Non-pigmented ciliary epithelial cell (primary cell): ENCODE measurements at places on chromosomes 2 and 18.

- DNase-seq, result no peak
Observed at GRCh38 chr2:131588152-131588873, 60.6 kb downstream of the CCDC74A start.

DNA sequence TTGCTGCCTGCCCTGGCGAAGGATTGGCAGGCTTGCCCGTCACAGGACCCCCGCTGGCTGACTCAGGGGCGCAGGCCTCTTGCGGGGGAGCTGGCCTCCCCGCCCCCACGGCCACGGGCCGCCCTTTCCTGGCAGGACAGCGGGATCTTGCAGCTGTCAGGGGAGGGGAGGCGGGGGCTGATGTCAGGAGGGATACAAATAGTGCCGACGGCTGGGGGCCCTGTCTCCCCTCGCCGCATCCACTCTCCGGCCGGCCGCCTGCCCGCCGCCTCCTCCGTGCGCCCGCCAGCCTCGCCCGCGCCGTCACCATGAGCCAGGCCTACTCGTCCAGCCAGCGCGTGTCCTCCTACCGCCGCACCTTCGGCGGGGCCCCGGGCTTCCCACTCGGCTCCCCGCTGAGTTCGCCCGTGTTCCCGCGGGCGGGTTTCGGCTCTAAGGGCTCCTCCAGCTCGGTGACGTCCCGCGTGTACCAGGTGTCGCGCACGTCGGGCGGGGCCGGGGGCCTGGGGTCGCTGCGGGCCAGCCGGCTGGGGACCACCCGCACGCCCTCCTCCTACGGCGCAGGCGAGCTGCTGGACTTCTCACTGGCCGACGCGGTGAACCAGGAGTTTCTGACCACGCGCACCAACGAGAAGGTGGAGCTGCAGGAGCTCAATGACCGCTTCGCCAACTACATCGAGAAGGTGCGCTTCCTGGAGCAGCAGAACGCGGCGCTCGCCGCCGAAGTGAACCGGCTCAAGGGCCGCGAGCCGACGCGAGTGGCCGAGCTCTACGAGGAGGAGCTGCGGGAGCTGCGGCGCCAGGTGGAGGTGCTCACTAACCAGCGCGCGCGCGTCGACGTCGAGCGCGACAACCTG is at the start of gene DES:
TSS of gene DES (plus strand) at position 223 of the 857 bp plus-strand sequence. CDS start at position 309, 86 bp downstream.
- DNase-seq, result no peak

DNA sequence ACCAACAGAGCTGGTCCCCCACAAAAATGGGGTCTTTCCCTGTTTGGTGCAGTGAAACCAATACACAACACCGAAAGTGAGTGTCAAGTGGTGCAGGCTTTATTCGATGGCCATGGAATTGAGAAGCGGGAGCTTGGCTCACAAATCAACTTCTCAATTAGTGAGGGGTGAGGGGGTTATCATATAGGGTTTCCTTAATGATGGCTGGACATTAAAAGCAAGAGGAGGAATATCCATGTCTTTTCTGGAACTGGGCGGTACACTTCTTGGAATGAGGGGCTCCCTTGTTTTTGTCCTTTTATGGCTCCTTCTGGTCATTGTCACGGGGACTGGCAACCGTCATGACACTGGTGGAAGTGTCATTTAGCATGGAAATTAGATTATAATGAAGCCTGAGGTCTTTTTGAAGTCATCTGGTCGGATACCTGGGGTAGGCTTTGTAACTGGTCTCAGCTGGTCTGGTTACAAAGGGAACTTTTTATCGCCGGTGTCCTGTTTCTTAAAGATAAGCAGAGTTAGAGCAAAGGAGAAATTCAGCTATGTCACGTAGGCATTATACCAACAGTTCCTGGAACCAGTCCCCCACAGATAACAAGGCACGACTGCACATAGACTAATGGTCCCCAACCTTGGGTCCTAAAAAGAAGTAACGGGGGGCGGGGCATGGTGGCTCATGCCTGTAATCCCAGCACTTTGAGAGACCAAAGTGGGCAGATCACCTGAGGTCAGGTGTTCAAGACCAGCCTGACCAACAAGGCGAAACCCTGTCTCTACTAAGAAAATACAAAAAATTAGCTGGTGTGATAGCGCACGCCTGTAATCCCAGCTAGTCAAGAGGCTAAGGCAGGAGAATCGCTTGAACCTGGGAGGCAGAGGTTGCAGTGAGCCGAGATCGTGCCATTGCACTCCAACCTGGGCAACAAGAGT is 93.5 kb upstream of the NDUFV2 start:
- no peak for DNase-seq

GRCh38 chr2:221467610-221468009 is 104.5 kb downstream of the EPHA4 start:
- no peak for DNase-seq

- DNase-seq, result no peak
Observed at GRCh38 chr2:63587814-63588384, 378 bp downstream of the WDPCP start.

DNA sequence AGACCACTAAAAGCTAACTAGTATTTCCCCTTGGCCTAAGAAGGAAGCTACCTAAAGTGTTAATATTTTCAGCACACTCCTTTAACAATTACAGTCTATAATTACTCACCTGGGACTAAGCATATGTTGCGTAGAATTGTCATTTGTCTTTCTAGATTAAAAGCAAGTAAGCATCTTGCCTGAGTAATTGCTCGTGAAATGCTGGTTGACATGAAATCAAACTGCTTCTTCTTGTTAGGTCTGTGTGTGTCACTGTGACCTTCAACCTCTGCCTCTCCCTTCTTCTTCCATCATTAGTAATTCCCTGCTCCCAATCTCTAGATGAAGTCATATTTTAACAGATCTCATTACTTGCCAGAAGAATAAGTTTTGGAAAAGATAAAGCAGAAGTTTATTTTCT is 212.2 kb downstream of the XIRP2 start:
- DNase-seq, result no peak

- DNase-seq, result no peak
Observed at GRCh38 chr2:233051241-233052149, 8.6 kb upstream of the INPP5D start.

DNA sequence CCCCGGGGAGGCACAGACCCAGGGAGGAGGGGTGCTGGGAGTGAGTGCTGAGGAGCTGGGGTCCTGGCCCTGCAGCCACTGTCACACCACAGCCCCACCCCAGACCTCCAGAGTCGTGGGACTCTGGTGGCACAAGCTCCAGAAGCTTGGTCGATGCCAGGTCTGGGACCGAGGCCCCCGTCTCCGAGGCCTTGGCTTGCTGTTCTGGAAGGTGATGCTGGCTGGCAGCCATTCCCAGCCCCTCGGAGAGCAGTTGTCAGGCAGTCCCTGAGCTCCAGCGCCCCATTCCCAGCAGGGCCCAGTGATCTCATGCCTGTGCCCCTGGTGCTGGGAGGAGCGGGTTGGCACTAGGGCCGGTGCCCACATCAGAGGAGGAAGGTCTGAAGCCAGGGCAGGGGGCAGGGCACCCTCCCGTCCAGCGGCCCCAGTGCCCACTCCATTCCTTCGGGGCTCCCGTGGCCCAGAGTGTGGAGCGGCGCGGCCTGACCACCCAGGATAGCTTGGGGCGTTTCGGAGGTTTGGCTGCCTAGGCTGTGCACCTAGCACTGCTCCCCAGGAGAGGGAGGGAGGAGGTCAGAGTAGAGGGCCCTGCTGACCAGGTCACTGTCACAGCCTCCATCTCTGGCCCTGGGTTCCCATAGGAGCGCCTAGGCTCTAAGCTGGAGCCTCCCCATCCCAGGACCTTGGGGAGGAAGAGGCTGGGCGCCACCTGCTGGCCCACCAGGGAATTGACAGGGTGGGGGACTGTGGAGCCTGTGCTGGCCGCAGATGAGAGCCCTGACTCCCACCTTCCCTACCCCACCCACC is 16.8 kb upstream of the ALPI start:
- no peak for DNase-seq

GRCh38 chr2:160057356-160057755 is 5.1 kb downstream of the PLA2R1 start:
- DNase-seq, result no peak

- peak; percentile 62 for DNase-seq
Observed at GRCh38 chr2:112880091-112880531, 30.9 kb upstream of the IL37 start.

DNA sequence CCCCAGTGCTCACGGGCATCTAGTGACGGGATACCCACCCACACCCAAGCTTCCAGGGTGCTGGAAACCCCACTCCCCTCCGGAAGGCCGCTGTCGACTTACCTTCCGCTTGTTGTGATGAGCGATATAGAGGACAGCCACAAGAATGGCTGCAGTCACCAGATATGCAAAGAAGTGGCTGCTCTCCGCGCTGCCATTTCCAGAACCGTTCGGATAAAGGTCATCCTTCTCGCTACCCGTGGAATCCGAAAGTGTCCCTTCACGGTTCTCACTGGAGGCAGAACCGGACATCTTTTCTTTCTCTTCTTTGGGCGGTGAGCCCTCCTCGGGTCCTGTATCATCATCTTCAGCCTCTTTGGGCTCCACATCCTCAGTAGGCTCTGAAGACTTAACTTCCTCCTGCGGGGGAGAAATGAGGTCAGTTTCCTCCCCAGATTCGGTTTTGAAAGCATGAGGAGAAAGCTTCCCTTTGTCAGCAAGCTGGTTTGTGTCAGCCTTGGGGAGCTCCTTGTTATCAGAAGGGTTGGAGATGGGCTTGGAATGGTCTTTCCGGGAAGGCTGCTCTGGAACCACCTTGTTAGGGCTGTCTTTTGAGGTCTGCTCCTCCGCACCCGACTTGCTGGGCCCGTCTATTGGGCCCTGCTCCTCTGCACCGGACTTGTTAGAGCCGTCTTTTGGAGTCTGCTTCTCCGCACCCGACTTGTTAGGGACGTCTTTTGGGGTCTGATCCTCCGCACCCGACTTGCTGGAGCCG is 1.2 kb downstream of the TGOLN2 start:
- no peak for DNase-seq

DNA sequence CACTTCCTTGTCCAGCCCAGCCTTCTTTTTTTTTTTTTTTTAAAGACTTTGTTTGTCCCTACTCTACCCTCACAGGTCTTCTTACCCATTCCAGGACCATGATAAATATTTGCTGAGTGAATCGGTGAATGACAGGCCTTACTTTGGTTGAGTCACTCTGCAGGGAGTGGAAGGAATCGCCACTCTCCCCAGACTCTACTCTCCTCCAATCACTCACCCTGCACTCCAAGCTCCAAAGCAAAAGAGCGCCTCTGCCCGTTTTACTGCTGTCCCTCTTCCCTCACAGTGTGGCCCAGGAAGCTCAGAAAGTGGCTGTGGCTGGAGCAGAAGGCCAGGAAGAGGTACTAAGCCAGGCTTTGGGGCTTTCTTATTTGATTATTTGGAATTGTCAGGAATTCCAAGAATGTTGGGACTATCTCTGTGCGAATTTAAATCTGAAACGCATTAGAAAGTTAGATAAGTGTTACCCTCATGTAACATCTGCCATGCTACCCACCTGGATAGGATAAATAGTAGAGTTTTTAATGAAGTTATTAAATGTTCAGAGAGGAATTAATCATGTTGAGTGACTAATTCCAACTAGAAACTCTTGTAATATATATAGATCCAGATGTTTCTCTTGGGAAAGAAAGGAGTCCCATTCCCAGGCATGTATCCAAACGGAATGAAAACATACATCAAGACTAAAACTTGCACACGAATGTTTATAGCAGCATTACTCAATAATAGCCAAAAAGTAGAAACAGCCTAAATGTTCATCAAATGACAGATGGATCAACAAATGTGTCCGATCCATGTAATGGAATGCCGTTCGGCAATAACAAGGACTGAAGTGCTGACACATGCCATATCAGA is 43.0 kb upstream of the CHMP1B start:
- no peak for DNase-seq

- no peak for DNase-seq
Observed at GRCh38 chr2:151289972-151290866, 751 bp upstream of the NMI start.

- DNase-seq, result no peak
Observed at GRCh38 chr2:29397039-29397438, 281.8 kb downstream of the CLIP4 start.

DNA sequence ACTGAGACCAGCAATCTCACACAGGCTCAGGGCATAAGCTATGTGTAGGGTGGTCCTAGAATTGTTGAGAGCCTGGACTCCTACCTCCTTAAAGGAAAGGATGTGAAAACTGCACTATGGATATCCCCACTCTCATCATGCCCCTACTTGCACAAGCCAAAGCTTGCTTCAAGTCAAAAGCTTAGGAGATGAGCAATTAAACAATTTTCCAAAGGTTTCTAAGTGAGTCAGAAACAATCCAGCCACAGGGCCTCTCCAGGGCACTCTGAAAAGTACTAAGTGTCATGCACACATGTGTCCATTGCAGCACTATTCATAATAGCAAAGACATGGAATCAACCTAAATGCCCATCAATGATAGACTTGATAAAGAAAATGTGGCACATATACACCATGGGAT is 215.4 kb downstream of the AFF3 start:
- DNase-seq, result no peak

- no peak for DNase-seq
Observed at GRCh38 chr2:85712849-85713612, 18.9 kb downstream of the GNLY start.

GRCh38 chr2:109242210-109242653 is 113.2 kb downstream of the SH3RF3 start:
- no peak for DNase-seq

DNA sequence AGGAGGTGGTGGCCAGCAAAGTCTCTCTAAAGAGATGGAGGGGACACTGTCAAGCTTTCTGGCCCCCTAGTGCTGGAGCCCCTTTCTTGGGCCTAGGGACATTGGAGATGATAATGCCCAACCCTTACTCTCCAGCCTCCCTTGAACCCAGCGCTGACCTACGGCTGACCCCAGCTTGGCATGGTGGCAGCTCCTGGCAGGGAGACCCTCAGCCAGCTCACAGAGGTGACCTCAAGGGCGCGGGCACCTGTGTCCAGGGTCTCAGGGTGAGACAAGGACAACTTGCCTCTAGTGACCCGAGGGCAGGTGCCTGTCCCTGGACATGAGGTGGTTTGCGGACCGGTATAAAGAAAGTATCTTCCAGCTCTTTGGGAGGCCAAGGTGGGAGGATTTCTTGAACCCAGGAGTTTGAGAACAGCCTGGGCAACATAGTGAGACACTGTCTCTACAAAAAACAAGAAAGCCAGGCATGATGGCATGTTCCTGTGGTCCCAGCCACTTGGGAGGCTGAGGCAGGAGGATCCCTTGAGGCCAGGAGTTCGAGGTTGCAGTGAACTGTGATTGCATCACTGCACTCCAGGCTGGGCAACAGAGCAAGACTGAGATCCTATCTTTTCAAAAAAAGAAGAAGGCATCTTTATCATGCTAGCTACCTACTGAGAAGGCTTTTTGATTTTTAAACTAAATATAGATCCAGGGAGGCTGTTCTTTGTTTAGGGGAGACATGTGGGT is 3.3 kb upstream of the PER2 start:
- no peak for DNase-seq

- no peak for DNase-seq
Observed at GRCh38 chr2:235024931-235025773, 73.3 kb downstream of the SH3BP4 start.

DNA sequence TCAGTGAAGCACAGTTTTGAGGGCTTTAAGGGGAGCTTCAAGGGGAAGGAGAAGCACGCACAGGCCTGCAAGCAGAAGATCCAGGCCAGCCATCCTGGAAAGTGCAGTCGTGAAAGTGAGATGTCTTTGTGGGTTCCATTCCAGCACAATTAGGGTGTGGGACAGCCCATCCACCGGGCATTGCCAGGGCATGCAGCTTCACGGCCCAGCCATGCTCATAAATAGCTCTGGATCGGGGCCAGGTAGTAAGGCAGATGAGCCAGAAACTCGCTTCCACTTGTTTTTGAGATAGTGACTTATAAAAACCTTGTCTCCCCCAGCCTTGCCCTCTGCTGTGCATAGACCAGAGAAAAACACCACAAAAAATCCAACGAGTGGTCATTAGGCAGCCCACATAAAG is 21.0 kb downstream of the KDSR start:
- DNase-seq, result no peak
